ENCODE measurements at places on chromosomes 6 and 20. TPM values are rescaled to one million over a fixed set of nuclear protein-coding genes. Genes with fewer than 3 reads are reported as not detected.

- no peak for DNase-seq
Measured at GRCh38 chr20:38559764-38560163, 21.2 kb upstream of the ADIG start.

EFCAB8 gene
- polyA plus RNA-seq: 0.07 TPM

MATN4 gene
- polyA plus RNA-seq: 0.97 TPM

SLC35F1 gene
- polyA plus RNA-seq: 2.8 TPM

DNA sequence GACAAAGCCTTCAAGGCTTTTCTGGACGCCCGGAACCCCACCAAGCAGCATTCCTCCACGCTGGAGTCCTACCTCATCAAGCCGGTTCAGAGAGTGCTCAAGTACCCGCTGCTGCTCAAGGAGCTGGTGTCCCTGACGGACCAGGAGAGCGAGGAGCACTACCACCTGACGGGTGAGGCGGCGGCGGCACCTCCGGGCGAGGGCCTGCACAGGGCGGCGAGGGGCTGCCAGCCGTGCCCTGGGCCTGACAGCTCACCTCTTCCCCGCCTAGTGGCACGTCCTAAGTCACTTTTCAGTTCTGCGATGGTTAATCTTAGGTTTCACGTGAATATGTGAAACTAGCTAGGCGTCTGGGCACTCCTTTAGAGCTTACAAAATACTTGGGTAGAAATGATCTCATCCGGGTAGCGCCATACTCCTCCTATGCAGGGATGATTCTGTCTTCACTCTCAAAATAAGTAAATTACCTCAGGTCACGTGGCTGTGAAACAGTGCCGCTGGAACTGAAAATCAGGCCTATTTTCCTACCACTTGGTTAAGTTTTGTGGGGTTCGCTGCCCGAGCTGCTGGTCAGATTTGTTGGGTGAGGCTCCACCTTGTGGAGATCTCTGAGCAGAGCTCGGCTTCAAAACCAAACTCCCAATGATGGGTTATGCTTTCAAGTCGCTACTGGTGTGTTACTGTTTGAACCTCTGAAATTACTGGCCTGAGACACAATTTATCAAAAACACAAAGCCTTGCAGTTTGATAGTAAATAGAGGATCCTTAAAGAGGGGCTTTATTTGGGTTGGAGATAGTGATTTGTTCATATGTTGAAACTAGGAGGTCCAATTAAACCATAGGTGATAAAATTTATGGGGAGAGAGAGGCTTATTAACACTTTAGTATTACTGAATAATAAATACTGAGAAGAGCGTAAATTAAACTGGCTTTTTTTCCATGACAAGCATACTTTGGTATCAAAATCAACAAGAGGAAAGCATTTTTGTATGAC, 15.5 kb upstream of the CLDN20 start:
- DNase-seq: peak; percentile 68

GRCh38 chr20:59010995-59011873, 4.2 kb upstream of the CTSZ start:
- peak; percentile 53 for DNase-seq

- DNase-seq: no peak
Measured at GRCh38 chr20:17171746-17172280, 55.0 kb upstream of the PCSK2 start.
